ENCODE measurements at places on chromosomes 2 and 18. TPM values are rescaled to one million over a fixed set of nuclear protein-coding genes. Genes with fewer than 3 reads are reported as not detected.

GRCh38 chr18:48186131-48186766 lies 222.9 kb downstream of the ZBTB7C start:
- H3K36me3 ChIP-seq, result no peaks in the 10 kb centered on the region
- DNase-seq, result no peak
- peaks cover 16% of the 10 kb centered on the region for H3K4me1 ChIP-seq
- no peak overlapping the region for H3K4me3 ChIP-seq
- H3K27me3 ChIP-seq, result no peaks in the 10 kb centered on the region

DNA sequence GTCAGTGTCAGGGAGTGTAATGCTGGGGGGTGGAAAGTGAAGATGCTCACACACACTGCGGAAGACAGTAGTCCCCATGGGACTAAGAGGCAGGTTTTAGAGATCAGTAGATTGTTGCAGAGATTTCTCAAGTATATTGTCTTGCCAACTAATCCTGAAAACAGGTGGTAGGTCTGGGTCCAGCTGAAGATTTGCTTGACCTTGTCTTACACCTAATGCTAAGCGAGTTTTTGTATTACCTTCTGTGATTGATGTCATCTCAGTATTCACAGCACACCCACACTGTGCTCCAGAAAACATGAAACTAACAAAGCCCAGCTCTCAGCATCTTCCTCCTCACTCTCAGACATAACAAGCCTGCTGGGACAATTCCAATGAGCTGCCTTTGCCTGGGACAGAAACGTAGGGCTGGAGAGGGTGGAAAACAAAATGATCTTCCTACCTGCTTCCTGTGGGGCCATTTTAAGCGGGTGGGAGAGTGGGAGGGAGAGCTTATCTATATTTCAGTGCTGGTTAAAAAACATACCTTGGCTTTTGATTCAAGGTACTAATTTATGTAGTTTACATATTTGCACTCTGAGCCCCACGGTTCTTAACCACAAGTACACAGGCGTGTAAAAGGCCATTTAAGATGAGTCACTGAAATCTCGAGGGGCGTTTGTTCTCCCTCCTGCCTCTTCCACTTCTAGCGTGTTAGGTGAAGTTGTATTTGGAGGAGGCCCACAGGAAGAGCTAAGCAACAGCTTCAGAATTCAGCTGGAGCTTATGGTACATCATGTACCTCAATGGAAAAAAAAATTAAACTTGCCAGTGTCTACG lies 23.1 kb upstream of the RBMS1 start:
- H3K27me3 ChIP-seq, result no peaks in the 10 kb centered on the region
- H3K27ac ChIP-seq, result no peak overlapping the region
- DNase-seq, result no peak
- H3K4me3 ChIP-seq, result no peak overlapping the region
- no peaks in the 10 kb centered on the region for H3K36me3 ChIP-seq

KLHL41 gene
- total RNA-seq, result not detected

GRCh38 chr2:16774980-16775898 lies 109.6 kb upstream of the CYRIA start:
- H3K36me3 ChIP-seq, result peaks cover 9% of the 10 kb centered on the region
- peaks cover 41% of the 10 kb centered on the region for H3K4me1 ChIP-seq
- no peak overlapping the region for H3K27ac ChIP-seq
- DNase-seq, result peak; percentile 39

FEZ2 gene
- total RNA-seq, result 23.6 TPM

GRCh38 chr2:135657806-135658582 lies 83.7 kb upstream of the UBXN4 start:
- no peak overlapping the region for H3K4me3 ChIP-seq
- H3K27me3 ChIP-seq, result no peaks in the 10 kb centered on the region
- H3K27ac ChIP-seq, result no peak overlapping the region
- peaks cover 55% of the 10 kb centered on the region for H3K36me3 ChIP-seq
- DNase-seq, result no peak

DNA sequence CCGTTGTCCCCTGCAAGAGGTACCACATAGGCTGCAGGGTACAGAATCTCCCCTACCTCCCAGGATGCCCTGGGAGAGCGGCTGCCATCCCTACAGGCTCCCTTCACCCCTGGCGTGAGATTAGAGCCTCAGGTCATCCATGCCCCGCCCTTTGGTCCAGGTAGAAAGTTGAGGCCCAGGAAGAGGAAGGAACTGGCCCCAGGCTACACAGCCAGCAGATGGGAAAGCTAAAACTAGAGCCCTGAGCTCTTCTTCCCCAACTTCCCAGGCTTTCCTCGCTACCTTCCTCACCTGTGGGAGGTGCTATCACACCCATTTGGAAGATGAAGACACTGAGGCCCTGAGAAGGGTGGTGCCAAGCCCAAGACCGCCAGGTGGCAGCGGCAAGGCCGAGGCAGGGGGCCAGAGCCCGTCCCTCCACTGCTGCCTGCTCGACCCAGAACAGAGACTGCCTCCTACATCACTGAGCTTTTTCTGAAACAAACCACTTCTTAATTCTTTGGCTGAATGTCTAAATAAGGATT lies 25.8 kb downstream of the CIB4 start:
- H3K4me1 ChIP-seq, result peaks cover 27% of the 10 kb centered on the region
- H3K4me3 ChIP-seq, result no peak overlapping the region
- peaks cover 22% of the 10 kb centered on the region for H3K27me3 ChIP-seq
- DNase-seq, result peak; percentile 44
- no peak overlapping the region for H3K27ac ChIP-seq

MAP3K20 gene
- total RNA-seq, result 15.2 TPM

GRCh38 chr18:6866552-6867085 lies 137.1 kb downstream of the ARHGAP28 start:
- no peaks in the 10 kb centered on the region for H3K36me3 ChIP-seq
- DNase-seq, result no peak
- peaks cover 34% of the 10 kb centered on the region for H3K4me1 ChIP-seq
- H3K27ac ChIP-seq, result 0 out of 2 replicates have a peak overlapping the region, but pooled peaks have one; percentile 2
- no peaks in the 10 kb centered on the region for H3K27me3 ChIP-seq

DNA sequence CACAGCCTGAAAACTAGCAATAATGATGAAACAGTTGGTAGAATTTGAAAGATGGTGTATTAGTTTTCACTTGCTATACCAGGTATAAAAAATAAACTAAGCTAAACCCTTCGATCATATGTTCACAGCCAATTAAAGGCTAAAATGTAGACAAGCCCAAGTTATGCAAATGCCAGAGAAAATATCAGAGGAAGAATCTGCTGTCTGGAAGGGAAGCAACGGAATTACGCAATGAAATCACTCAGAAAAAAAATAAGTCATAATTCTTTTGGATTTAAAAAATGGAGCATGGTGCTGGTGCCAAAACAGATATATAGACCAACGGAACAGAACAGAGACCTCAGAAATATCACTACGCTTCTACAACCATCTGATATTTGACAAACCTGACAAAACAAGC lies 108.3 kb downstream of the ARL4C start:
- no peaks in the 10 kb centered on the region for H3K27me3 ChIP-seq
- no peaks in the 10 kb centered on the region for H3K4me1 ChIP-seq
- no peak overlapping the region for H3K27ac ChIP-seq
- no peak for DNase-seq
- H3K4me3 ChIP-seq, result no peak overlapping the region

FZD7 gene
- total RNA-seq, result 153 TPM

- no peaks in the 10 kb centered on the region for H3K27me3 ChIP-seq
- no peak overlapping the region for H3K27ac ChIP-seq
- H3K36me3 ChIP-seq, result no peaks in the 10 kb centered on the region
- H3K4me3 ChIP-seq, result no peak overlapping the region
- DNase-seq, result no peak
Measured at GRCh38 chr2:98946855-98947254, 10.8 kb upstream of the CRACDL start.

GRCh38 chr2:177893880-177894279 lies 178.7 kb downstream of the PDE11A start:
- no peaks in the 10 kb centered on the region for H3K27me3 ChIP-seq
- H3K36me3 ChIP-seq, result no peaks in the 10 kb centered on the region
- no peak for DNase-seq

DNA sequence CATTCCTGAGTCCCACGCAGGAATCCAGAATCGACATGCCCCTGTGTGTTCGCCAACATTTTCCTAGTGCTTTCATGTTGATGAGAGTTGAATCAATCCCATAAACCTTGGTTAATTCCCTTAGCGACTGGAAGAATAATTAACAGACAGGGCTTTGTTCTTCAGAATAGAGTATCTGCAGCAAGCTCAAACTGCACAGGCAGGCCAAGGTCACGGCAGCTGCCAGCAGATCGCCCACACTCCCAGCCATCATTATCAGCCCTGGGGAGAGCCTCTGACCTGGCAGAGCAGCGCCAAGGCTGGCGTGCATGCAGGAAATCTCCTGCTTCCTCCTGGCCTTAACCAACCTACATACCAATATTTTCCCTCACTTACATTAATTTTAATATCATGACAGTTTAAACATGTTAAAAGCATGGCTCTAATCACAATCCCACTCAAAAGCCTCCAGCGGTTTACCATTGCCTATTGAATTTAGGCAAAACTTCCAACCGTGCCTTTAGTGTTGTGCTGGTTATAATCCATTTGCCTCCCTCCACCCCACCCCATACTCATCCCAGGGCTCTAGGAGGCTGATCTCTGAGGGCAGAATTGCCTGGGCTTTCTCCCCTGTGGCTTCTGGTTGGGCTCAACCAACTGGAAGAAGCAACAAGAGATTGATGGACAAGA lies 46.8 kb upstream of the NCK2 start:
- H3K36me3 ChIP-seq, result no peaks in the 10 kb centered on the region
- DNase-seq, result no peak
- H3K4me3 ChIP-seq, result no peak overlapping the region
- no peaks in the 10 kb centered on the region for H3K4me1 ChIP-seq
- H3K27ac ChIP-seq, result no peak overlapping the region
- H3K27me3 ChIP-seq, result no peaks in the 10 kb centered on the region

DNA sequence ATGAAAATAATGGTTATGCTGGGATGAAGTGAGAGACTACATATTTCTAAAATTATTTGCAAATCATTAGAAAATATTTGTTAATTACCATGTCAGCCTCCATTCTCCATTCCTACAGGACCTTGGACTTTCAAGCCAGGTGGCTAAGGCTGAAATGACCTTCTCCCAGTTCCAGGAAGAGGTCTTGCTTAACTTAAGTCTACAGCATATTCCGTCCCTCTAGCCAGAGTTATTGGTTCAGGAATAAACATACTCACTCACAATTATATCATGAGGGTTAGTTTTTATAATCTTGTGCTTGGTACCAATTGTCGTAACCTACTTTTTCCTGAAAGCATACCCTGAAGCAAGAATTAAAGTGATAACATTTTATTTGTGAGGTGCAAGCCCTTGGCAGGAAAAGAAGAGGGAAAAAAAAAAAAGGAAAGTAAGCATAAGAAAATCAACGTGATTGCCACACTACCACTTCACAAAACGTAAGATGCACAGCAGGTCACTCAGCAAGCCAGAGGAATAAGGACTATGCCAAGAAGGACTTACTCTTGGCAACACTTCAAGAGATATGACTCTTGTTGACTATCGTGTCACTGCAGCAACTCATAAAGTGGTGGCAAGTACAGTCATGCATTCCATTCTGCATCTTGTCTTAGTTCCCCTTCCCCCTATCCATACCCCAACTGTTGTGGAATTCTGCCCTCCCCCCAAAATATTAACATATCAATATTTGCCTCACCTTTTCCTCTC lies 479.1 kb downstream of the MBD2 start:
- DNase-seq, result no peak
- H3K36me3 ChIP-seq, result peaks cover 2% of the 10 kb centered on the region
- H3K4me3 ChIP-seq, result no peak overlapping the region

DNA sequence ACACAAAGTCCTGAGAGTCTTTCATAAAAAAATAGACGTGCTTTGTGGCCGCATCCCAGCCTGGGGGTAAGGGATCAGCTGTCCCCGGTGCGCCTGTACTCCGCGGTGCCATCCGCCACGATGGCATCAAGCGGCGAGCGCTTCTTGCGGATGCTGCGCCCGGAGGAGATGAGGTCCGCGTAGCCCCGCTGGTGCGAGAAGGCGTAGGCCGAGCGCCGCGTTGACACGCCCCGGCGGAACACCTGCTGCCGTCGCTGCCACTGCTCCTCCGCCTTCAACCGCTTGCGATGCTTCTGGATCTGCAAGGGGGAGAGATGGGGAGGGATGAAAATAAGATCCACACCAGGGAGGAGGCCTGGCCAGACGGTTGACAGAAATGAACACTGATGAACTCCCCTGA lies 26.8 kb upstream of the NARS1 start:
- no peaks in the 10 kb centered on the region for H3K4me1 ChIP-seq
- no peak overlapping the region for H3K4me3 ChIP-seq
- H3K36me3 ChIP-seq, result peaks cover 8% of the 10 kb centered on the region
- no peaks in the 10 kb centered on the region for H3K27me3 ChIP-seq

DNA sequence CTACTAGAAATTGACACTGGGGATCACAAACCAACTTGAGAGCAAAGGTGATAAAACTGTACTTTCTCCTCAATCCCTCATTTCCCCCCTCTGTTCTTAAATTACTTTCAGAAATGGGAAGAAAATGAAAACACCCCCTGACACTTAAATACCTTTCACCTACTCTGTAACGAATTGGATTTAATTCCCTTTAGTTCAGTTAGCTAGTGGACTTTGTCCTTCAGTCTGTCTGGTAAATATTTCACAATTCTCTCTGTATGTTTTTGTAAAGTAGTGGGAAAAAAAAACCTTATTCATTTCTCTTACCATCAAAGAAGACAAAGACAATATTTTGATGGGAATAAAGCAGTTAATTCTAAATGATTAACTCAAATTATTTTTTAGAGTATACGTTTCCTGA lies 85.7 kb downstream of the CDH2 start:
- H3K4me3 ChIP-seq, result no peak overlapping the region
- H3K4me1 ChIP-seq, result peaks cover 28% of the 10 kb centered on the region
- peaks cover 79% of the 10 kb centered on the region for H3K27me3 ChIP-seq
- no peak overlapping the region for H3K27ac ChIP-seq

CHST9 gene
- total RNA-seq, result 16.8 TPM

GRCh38 chr18:26547646-26548414 lies 523 bp downstream of the KCTD1 start:
- H3K27me3 ChIP-seq, result peaks cover 63% of the 10 kb centered on the region
- peak; percentile 84 for DNase-seq
- H3K27ac ChIP-seq, result no peak overlapping the region
- peak overlapping the region; percentile 80 for H3K4me3 ChIP-seq

DNA sequence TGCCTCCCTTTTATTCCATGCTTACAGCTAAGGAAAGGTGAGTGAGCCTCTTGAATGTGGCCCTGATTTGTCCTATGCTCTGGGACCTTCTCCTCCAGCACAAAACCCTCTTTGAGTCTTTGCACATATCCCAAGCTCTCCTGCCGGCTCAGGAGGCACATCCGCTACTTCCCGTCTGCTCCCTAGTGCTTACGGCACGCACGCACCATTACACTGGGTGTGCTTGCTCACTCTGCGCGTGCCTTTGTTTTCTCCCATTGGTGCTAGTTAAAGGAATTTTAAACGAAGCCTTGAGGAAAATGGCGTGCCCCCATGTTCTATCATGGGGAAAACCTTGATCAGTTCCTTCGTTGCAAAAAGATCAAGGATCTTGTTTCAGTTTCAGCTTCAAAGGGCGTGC lies 7.9 kb upstream of the DGKD start:
- H3K36me3 ChIP-seq, result no peaks in the 10 kb centered on the region
- peaks cover 6% of the 10 kb centered on the region for H3K4me1 ChIP-seq
- no peaks in the 10 kb centered on the region for H3K27me3 ChIP-seq
- no peak overlapping the region for H3K4me3 ChIP-seq
